ENCODE measurements at places on chromosomes 7 and 10. TPM values are rescaled to one million over a fixed set of nuclear protein-coding genes. Genes with fewer than 3 reads are reported as not detected.

ITGB8 gene
- polyA plus RNA-seq, result not detected

AFAP1L2 gene
- 2.9 TPM for polyA plus RNA-seq

SEMA3D gene
- polyA plus RNA-seq, result not detected

FGFBP3 gene
- polyA plus RNA-seq, result 3.4 TPM

FAM13C gene
- polyA plus RNA-seq, result not detected

CLRN3 gene
- polyA plus RNA-seq, result not detected

DNA sequence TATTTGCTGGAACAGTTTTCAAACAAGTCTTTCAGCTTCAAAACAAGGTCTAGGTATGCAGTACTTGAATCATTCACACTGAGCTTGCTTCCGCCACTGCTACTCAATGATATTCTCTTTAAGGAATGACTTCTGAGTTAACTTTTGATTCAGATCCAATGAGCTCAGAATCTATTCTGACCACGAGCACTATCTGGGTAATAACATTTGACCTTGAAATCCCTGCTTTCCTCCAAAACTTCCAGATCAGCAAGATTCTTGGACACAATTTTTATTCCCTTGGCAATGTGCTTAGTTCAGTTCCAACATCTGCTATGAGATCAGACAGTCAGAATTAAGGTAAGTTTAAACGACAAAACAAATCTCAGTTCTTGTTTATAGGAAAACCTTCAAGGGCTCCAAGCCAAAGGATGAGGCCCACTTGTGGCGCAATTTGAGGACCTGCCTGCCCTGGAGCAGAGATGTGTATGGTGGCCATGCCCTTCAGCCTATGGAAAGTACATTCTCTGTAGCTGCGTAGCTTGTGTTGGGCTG is 87.2 kb downstream of the RNF216 start:
- peak overlapping the region; percentile 35 for H3K4me3 ChIP-seq
- no peaks in the 10 kb centered on the region for H3K27me3 ChIP-seq
- no peak overlapping the region for H3K27ac ChIP-seq
- DNase-seq, result no peak
- H3K36me3 ChIP-seq, result no peaks in the 10 kb centered on the region
- peaks cover 89% of the 10 kb centered on the region for H3K4me1 ChIP-seq

GRCh38 chr7:77386165-77386822 is 29.9 kb downstream of the GSAP start:
- no peaks in the 10 kb centered on the region for H3K36me3 ChIP-seq
- no peak overlapping the region for H3K4me3 ChIP-seq
- no peaks in the 10 kb centered on the region for H3K4me1 ChIP-seq
- H3K27me3 ChIP-seq, result no peaks in the 10 kb centered on the region

DNA sequence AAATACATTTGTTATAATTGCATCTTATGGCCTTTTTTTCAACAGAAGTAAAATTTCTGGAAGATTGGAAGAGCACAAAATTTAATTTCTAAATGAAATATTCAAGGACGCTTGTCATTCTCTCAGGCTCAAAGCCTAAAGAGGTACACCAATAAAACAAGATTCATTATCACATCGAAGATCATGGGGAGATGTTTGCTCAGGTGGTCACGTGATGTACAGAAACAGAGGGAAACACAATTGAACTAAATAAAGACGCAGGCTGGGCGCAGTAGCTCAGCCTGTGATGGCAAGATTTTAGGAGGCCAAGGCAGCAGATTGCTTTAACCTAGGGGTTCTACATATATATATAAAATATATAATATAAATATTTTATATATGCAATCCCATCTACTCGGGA is 37.3 kb upstream of the TMEM254 start:
- H3K36me3 ChIP-seq, result no peaks in the 10 kb centered on the region
- H3K27ac ChIP-seq, result no peak overlapping the region
- no peak for DNase-seq
- H3K4me1 ChIP-seq, result no peaks in the 10 kb centered on the region

DNA sequence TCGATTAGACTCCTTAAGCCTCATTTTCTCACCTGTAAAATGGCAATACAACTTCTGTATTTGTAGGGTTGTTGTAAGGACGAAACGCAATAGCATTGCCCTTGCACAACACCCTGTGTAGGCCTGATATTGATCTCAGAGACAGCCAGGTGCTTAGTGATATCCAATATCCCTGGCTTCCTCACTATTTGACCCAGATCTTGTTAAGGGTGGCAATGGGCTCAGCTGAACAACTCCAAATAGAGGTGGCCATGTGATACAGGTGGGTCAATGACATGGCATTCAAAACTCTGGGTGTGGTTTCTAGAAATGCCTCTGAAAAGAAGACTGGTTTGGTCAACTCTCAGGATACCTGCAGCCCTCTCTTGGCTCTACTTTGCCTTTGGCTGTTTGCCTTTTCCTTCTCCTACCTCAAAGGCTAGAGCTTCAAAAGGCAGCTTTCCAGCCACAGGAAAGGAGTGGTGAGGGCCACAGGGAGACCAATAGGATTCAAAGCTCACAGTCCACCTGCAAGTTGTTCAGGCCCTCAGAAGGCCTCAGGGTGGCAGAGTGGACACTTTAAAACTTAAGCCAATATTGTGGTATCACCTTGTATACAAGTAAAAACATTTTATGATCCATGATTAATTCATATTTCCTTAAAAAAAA is 14.9 kb upstream of the GATAD1 start:
- DNase-seq, result no peak
- no peaks in the 10 kb centered on the region for H3K27me3 ChIP-seq
- no peak overlapping the region for H3K4me3 ChIP-seq
- H3K27ac ChIP-seq, result no peak overlapping the region
- no peaks in the 10 kb centered on the region for H3K36me3 ChIP-seq

- no peak for DNase-seq
- H3K27ac ChIP-seq, result no peak overlapping the region
- no peaks in the 10 kb centered on the region for H3K36me3 ChIP-seq
- H3K27me3 ChIP-seq, result no peaks in the 10 kb centered on the region
- H3K4me1 ChIP-seq, result no peaks in the 10 kb centered on the region
- H3K4me3 ChIP-seq, result no peak overlapping the region
These were observed 224.7 kb upstream of the SH2B2 start for GRCh38 chr7:102061981-102062390.

GRCh38 chr10:77763453-77764430 is 126.1 kb upstream of the KCNMA1 start:
- H3K4me1 ChIP-seq, result no peaks in the 10 kb centered on the region
- H3K27ac ChIP-seq, result no peak overlapping the region
- H3K36me3 ChIP-seq, result no peaks in the 10 kb centered on the region
- no peaks in the 10 kb centered on the region for H3K27me3 ChIP-seq
- no peak for DNase-seq

DNA sequence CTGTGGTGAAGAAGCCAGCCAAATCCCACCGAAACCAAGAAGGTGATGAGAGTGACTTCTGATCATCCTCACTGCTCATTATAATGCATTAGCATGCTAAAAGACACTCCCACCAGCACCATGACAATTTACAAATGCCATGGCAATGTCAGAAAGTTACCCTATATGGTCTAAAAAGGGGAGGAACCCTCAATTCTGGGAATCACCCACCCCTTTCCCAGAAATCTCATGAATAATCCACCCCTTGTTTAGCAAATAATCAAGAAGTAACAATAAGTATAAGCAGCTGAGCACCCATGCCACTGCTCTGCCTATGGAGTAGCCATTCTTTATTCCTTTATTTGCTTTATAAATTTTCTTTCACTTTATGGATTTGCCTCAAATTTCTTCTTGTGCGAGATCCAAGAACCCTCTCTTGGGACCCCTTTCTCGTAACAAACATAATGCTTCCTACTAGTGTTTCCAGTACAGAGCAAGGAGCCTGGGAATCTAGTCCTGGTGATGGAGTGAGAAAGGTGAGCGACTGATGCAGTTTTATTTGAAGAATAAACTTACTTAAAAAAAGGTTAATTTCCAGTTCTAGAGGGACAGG is 18.4 kb upstream of the EXOC6 start:
- H3K4me3 ChIP-seq, result no peak overlapping the region
- H3K27ac ChIP-seq, result peak overlapping the region; percentile 62
- H3K4me1 ChIP-seq, result no peaks in the 10 kb centered on the region
- no peak for DNase-seq

GRCh38 chr7:22628112-22628511 is 98.9 kb upstream of the IL6 start:
- H3K4me3 ChIP-seq, result no peak overlapping the region
- no peak for DNase-seq
- H3K27me3 ChIP-seq, result no peaks in the 10 kb centered on the region
- H3K27ac ChIP-seq, result no peak overlapping the region
- H3K36me3 ChIP-seq, result no peaks in the 10 kb centered on the region

DNA sequence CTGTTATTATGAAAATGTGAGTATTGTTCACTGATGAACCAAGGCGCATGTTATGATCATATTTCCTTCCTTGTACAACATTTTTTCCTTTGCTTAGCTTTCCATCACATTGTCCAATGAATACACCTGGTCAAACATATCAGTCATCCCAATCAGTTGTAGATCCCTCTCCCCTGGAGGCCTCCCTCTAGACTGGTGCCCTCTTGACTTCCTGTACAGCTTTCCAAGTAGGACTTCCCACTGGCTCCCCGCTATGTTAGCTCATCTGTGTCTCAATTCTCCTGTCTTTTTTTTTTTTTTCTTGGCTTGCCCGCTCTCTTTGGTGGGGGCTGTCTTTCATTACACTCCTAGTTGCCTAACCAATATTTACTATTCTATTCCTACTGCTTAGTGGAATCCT is 214.2 kb upstream of the NPY start:
- H3K4me1 ChIP-seq, result no peaks in the 10 kb centered on the region
- no peak overlapping the region for H3K4me3 ChIP-seq
- no peaks in the 10 kb centered on the region for H3K27me3 ChIP-seq
- DNase-seq, result no peak
- no peaks in the 10 kb centered on the region for H3K36me3 ChIP-seq
- no peak overlapping the region for H3K27ac ChIP-seq

GRCh38 chr10:11454160-11454559 is 157.3 kb downstream of the USP6NL start:
- H3K27ac ChIP-seq, result no peak overlapping the region
- H3K4me1 ChIP-seq, result no peaks in the 10 kb centered on the region
- H3K27me3 ChIP-seq, result no peaks in the 10 kb centered on the region
- DNase-seq, result no peak
- no peak overlapping the region for H3K4me3 ChIP-seq

DNA sequence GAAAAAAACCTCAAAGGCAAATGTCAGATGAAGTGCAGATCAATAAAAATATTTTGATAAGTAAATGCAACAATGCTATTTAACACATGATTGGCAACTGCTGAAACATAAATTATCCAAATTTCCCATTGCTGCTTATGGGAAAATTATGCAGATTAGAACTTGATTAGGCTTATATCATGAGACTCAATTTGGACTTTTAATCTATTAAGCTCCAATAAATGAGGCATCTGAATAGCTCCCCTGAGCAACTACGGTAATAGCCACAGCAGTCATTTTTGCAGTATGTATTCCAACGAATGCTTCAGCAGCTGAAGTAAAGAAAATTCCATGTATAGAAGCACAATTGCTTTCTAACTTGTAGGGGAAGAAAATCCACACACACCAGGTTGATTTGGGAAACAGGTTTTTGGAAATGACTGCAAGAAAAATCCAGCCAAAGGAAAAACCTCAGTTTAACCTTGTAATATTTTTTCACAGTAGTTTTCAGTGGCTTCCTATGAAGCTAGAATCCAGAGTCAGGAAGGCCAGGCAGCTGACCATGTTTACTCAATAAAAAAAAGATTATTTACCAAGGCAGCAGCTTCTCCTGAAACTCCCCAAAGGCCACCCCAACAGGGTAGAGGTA is 716.1 kb downstream of the KCNMA1 start:
- DNase-seq, result no peak
- H3K36me3 ChIP-seq, result no peaks in the 10 kb centered on the region
- H3K4me1 ChIP-seq, result no peaks in the 10 kb centered on the region
- no peak overlapping the region for H3K27ac ChIP-seq
- no peak overlapping the region for H3K4me3 ChIP-seq

Measured in CD8-positive, alpha-beta memory T cell (primary cell).